NCI-H187 (cell line): ENCODE measurements at places on chromosomes 6 and 20.

DNA sequence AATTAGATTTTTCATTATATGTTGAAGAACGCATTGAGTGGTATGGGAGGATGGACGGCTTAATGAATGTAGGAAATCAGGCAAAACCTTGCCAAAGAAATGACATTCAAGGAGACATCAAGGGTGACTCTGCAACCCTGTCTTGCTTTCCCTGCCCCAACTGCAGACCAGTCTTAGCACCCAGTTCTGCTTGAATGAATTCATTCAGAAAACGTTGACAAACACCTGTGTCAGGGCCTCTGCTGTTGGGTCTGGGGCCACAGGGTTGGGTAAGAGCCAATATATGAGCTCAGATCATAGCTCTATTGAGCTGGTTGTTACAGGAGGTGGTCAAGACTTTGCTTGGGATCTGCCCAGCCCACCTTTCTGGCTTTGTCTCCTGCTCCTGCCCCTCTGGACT is 7.7 kb upstream of the ASXL1 start:
- no peak for DNase-seq

DNA sequence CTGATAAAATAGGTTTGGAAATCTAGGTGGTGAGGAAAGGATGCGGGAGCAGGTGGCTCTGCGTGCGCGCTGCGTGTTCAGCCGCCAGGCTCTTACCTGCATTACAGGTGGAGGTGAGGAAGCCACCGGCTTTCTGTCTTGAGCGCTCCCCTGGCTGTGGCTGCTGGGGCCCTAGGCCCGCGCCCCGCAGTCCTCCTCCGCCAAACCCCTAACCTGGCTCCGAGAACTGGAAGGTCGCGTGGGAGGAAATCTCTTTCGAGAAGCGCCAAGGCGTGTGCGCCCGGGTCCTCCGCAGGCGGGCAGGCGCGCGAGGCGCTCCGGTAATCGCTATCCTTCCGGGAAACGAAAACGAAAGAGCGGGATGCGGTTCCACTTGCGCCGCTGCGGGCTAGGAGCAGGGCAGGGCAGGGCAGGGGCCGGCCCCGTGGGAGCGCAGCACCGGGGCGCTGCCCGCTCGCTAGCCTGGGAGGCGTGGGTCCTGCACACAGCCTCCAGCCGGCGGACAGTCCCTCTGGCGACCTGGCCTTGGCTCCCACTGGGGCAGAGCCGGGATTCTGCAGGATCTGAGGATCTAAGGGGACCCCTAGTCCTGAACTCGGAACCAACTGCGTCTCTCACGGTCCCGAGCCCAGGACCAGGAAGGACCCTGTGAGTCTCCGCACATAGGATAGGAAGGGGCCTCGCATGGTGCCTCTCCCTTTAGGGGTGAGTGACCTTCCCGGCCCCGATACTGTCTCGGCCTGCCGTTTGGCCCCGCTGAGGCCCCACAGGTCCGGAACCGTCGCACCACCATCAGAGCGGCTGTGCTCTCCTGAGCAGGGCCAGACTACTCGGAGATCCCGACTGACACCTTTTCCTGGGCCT is at the start of gene ETV7:
TSS of gene ETV7 (minus strand) at position 230 of the 864 bp plus-strand sequence. CDS start at position 102, 128 bp downstream.
- DNase-seq, result no peak

DNA sequence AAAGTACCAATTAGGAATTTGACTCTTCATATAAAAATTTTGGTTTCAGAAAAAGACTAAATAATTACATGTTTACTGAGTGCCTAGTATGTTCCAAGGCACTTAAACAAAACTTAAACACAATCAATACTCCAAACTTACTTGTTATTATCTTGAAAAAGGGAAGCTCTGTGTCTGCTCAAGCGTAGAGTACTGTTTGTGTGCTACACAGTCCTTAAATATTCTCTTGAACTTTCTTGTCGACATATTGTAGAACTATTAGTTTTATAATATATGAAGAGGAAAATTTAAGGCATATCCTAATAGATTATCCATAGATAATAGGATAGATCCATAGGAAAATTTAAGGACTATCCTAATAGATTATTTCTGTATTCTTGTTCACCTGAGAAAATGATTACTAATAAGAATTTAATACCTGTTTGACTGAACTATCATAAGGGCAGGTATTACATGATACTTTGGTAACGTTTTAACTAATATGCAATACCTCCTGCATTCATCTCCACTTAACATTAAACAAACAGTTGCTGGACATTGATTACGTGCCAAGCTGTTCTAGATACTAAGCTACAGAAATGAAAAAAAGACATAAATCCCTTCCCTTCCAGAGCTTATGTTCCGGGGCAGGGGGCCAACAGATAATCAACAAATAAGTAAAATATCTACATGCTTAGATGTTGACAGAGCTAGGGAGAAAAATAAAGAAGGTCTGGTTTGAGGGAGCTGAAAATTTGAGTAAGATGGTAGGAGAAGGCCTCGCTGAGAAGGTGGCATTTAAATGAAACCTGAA is 115.2 kb upstream of the BCLAF1 start:
- DNase-seq, result no peak

DNA sequence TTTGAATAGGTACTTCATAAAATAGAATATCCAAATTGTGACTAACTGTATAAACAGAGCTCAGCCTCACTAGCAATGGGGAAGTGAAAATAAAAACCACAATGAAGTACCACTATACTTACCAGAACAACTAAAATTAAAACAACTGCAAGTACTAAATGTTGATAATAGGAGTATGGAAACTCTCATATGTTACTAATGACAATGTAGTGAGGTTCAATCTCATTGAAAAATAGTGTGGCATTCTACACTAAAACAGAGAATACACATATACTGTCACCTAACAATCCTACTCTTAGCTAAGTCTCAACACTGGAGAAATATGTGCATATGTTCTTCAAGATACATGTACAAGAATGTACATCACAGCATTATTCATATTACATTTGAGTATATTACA is 132.0 kb upstream of the CARMIL1 start:
- DNase-seq, result no peak

- no peak for DNase-seq
Observed at GRCh38 chr20:44714701-44715498, at the start of gene CCN5. Gene CCN5 (plus strand): TSS chr20:44715369. CDS start chr20:44715391, 22 bp downstream.

DNA sequence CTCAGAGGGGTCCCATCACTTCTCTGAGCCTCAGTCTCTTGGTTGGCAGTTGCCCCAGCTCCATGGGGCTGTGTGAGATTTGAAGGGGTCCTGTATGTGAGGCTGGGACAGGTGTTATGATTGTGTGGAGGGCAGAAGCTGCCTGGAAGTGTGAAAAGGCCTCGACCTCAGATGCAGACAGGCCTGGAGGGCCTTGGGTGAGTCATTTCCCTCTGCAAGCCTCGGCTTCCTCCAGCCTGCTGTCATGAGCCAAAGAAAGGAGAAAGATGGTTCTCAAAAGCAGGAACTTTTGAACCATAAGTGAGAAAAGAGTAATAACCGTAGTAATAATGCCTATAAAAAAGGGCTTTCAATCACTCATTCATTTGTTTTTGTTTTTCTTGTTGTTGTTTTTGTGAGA is 37.5 kb downstream of the SNAI1 start:
- DNase-seq, result no peak

DNA sequence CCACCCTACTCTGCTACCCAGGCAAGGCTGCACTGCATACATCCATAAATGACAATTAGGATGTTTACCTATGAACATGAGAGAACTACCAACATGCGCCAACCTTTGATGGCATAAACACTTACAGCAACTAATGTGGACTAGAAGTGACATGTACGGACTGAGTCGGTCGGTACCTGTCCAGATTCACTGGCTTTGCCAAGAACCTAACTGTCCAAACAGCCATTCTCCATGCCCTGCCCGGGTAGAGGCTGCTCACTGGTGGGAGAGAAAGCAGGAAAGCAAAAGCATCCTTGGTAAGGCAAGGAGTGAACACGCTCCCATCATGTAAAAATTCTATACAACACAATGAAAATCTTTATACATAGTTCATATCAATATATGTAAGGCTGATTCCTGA is 30.0 kb downstream of the SYNDIG1 start:
- DNase-seq, result no peak

GRCh38 chr6:13368731-13369115 is 40.4 kb upstream of the TBC1D7 start:
- no peak for DNase-seq

DNA sequence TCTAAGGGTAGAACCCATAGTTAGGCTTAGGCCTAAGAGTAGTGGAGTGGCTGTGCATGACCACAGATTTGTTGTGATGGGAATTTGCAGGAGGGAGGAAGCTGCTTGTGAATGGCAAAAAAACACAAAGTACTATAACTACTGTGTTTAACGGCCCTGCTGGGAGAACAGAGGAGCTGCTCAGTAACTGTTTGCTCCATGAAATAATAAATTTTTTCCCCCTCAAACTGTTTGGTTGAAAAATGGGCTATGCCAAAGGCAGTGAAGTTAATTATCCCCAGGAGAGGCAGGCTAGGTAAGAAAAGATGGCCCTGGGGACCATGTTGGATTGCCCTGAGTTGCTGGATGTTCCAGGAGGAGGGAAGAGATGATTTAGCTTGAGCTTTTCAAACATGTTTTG is 256.5 kb upstream of the PRND start:
- peak; percentile 19 for DNase-seq

DNA sequence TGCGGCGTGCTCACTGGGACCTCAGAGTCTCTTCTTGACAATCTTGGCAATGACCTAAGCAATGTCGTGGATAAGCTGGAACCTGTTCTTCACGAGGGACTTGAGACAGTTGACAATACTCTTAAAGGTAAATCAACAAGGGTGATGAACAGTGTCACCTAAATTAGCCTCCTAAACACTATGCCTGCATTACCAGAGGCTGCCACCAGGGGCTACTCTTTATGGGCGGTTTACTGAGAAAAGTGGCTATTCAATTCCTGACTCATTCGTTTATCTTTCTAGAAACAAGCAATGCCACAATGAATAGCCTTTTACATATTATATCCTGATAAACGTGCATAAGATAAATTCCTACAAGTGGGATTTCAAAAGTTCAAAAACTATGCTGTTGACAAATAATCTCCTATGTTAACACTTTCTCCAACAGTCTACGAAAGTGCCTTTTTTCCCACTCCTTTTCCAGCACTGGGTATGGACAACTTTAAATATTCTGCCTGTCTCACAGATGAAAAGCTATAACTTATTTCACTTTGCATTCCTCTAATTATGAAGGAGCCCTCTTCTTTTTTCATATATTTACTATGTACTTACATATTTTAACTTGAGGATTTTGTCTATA is 1.3 kb downstream of the BPIFA2 start:
- no peak for DNase-seq

DNA sequence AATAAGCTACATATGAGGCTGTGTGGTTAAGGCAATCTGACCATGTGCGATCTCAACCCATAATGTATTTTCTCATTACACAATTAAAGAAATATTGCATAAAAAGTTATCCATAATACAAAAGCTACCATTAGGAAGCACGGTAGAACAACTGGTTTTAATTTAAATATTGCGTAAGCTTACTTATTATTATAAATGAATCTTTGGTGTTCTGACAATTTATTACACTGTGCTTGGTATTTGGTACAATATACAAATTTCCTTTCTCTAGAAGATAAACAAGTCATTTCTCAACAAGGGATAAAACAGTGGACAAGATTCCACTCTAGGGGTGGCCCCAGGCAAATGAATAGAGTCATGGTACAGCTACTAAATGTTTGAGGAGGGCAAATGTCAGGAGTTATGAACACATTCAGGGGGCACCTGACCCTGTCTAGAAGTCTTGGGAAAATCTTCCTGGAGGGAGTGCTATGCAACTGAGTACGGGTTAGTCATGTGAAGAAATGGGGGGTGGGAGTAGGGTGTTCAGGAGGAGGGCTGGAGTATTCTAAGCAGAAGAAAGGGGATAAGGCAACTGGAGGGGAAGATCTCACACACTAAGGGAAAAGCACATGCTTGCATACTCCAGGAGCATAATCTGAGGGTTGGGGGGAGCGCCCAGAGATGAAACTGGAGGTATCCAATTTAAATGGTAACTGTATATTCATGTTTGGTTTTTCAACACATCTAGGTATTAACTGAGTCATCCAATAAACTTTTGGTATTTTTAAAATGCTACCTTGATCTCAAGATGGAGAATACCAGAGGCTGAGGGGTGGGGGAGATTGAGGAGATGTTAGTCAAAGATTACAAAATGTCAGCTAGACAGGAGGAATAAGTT is 296.9 kb upstream of the SGK1 start:
- DNase-seq, result no peak

- no peak for DNase-seq
Observed at GRCh38 chr20:35334311-35335101, 42.3 kb upstream of the FAM83C start.

GRCh38 chr6:22437665-22438064 is 131.7 kb upstream of the HDGFL1 start:
- DNase-seq, result no peak

- DNase-seq, result no peak
Observed at GRCh38 chr6:90086517-90086916, 192.2 kb downstream of the GJA10 start.

- no peak for DNase-seq
Observed at GRCh38 chr6:140043357-140043756, 668.9 kb upstream of the CITED2 start.

DNA sequence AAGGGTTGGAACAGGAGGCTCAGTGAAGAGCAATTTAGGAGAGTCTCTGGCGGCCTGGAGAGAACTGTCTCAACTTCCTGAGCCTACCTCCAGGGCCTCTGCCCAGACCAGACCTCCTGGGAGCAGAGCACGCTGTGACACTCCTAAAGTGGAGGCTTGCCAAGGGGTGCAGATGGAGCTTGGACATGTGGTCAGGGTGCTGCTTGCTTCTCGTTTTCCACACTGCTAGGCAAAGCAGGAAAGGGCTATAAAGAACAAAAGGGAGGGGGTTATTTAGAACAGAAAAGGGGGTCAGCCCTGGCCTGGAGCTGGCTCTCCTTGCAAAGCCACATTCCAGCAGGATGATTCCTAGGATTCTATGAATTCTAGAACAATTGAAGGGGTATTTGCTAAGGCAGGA is 145.7 kb upstream of the GGTLC1 start:
- DNase-seq, result no peak

DNA sequence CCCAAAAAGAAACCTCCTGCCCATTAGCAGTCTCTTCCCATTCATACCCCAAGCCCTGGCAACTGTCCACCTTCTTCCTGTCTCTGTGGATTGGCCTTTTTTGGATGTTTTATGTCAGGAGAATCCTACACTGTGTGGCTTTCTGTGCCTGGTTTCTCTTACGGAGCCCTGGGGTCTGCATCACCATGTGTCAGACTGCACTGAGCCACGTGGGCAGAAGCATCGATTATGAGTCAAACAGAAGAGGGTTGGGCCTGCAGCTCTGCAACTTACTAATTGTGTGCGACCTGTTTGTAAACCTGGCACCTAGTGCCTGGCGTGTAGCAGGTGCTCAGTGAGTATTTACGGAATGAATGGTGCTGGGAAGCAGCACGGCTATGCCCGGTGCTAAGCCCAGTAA is 62.6 kb downstream of the IGF2R start:
- no peak for DNase-seq

- DNase-seq, result no peak
Observed at GRCh38 chr20:31869942-31870725, at the start of the genes DUSP15 and TTLL9. Gene DUSP15 (minus strand): TSS chr20:31870527. CDS start chr20:31870337, 190 bp downstream. Gene TTLL9 (plus strand): TSS chr20:31870634. CDS start chr20:31871127, 493 bp downstream.

- no peak for DNase-seq
Observed at GRCh38 chr20:17681726-17682102, 328 bp downstream of the RRBP1 start.
